ENCODE measurements at places on chromosomes 2 and 18.

DNA sequence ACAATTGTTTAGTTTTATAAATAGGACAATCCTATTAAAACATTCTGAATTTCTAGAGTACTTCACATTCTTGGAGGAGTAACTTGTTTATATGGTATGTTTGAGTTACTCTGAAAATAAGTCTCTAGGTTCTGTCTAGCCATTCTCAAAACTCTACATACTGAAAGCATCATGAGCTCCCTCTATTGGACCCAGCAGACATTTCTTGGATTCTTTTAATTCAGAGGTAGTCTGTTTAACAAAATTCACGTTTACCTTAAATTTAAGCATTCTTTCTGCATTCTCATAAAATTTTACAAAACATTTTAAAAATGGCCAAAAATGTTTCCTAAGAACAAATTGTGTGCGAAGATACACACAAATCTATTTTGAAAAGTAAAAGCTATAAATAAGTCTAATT is 15.3 kb downstream of the SP9 start:
- DNase-seq: no peak

DNA sequence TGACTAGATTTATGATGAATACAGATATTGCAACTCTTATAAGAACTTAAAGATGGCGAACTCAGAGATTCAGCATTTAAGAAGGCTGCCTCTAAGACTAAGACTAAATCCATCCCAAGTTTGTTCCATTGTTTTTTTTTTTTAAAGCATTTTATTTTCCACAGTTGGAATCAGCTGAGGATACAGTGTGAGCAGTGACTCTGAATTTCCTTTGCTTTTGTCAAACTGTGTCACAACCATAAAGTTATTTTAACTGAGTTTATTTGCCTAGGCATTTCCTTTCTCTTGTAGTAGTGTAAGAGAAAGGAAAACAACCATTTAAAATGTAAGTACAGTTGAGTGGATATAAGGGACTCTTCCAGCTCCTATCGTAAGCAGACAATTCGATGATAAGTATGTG is 63.9 kb downstream of the ZEB2 start:
- no peak for DNase-seq

DNA sequence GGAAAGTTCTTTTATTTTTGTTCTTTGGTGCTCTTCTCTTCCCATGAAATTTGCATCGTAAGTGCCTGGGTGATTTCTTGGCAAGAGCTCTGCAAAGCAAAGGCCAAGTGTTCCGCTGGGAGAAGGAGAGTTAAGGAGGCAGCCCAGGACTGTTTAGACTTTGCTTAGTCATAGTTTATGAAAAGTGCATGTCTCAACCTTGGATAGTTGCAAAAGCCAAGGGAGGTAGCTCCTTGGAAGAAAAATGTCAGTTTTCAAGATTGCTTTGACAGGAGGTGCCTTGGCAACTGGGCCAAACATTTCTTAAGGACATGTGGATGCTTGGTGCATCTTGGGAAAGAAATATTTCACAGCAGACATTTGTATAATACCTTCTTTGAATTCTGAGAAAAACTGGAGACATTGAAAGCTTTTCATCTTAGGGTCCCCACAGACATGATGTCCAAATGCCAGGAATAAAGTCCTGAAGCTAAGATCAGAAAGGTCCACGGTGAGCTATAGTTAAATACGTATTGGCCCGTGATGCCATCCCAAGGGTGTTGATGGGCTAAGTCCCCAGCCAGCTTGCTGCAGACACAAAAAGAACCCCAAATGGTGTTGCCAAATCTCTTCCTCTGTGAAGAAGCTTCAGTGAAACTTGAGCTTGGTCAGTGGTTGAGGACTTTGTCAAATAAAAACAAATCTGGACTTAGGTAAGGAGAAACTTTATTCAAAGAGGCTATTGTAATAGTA is 96.3 kb upstream of the THUMPD2 start:
- DNase-seq: no peak

GRCh38 chr2:156323754-156324153 is 8.8 kb downstream of the NR4A2 start:
- DNase-seq: no peak

DNA sequence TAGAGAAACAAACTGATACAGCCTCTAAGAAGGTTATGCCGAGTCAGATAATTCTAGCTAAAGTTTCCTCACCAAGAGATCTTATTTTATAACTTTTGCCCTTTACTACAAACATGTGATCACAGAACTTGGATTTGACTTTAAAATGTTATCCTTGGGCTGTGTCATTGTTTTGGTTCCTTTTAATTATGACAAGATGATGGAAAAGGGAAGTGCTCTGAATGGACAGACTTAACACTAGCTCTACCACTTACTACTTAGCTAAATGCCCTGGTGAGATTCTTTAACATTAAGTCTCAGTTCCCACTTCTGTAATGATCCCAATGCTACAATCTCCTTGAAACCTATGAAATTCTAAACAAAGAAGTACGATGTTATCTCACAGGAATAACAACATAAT is 69.9 kb downstream of the RTTN start:
- DNase-seq: no peak

DNA sequence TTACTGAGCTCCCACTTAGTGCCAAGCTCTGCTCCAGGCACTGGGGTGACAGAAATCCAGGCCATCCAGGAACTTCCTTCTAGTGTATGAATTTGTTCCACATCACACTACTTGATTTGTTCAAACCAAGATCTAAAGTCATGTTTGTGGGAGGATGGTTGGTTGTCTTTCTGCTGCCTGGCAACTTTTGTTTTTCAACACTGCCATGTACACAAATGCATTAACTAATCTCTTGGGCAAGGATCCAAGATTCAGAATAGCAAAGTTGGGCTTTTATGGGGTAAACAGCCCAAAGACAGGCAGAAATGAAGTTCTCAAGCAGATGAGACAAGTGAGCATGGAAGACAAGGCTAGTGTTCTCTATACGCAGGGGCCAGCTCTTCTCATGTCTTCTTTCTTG is 53.4 kb upstream of the PROKR1 start:
- no peak for DNase-seq

GRCh38 chr2:239165206-239165831 is 235.5 kb downstream of the HDAC4 start:
- peak; percentile 9 for DNase-seq

- DNase-seq: no peak
Observed at GRCh38 chr2:25838152-25838756, 40.0 kb downstream of the ASXL2 start.

- no peak for DNase-seq
Observed at GRCh38 chr2:167534443-167534842, 646.2 kb downstream of the XIRP2 start.

GRCh38 chr2:110905217-110905616 is 172.8 kb downstream of the ACOXL start:
- DNase-seq: peak; percentile 59

GRCh38 chr2:156867201-156867600 is 390.3 kb upstream of the GALNT5 start:
- DNase-seq: no peak

DNA sequence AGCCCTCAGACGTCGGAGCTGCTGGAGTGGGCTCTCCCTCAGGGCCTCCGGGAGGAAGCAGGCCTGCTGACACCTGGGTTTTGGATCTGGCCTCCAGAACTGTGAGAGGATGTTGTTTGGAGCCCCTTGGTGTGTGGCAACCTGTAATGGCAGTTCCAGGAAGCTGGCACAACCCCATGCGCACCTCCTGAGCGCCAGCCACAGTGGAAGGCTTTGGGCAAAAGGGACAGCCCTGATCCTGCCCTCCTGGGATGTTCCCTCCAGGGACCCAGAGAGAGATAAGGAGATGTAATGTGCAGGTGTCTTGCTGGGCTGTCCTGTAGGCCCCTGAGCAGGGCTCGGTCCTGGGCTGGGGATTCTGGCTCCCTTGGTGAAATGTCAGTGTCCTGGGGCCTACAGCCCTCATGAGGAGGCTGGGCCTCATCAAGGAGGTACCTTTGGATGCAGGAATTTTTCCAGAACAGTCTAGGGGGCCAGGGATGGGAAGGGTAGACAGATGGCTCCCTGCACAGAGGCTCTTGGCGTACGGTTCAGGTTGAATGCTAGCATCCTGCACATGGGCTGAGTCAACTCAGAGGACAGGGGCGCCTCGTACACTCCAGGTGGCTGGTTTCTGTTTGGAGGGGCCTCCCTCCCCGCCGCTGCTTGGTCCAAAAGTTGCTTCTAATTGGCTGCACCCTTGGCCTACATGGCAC is 61.1 kb downstream of the ASB1 start:
- DNase-seq: no peak

DNA sequence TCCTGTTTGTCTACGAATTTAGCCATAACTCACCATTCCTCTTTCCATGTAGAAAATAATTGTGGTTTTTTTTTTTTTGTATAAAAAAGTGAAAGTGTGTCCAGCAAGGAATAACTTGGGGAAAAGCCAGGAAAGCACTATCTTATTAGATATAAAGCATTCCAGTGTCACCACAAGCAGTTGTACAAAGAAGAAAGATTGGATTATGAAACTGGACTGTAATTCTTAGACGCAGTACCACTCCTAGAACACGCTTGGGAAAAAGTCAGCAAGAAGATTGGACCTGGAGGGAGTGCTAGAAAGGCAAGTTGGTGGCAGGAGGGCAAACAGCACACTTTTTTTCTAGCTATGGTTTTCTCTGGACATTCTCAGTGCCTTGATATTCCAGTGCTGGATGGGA is 186.7 kb downstream of the PARD3B start:
- no peak for DNase-seq

GRCh38 chr18:44507729-44508325 is 172.9 kb upstream of the SETBP1 start:
- peak; percentile 63 for DNase-seq

DNA sequence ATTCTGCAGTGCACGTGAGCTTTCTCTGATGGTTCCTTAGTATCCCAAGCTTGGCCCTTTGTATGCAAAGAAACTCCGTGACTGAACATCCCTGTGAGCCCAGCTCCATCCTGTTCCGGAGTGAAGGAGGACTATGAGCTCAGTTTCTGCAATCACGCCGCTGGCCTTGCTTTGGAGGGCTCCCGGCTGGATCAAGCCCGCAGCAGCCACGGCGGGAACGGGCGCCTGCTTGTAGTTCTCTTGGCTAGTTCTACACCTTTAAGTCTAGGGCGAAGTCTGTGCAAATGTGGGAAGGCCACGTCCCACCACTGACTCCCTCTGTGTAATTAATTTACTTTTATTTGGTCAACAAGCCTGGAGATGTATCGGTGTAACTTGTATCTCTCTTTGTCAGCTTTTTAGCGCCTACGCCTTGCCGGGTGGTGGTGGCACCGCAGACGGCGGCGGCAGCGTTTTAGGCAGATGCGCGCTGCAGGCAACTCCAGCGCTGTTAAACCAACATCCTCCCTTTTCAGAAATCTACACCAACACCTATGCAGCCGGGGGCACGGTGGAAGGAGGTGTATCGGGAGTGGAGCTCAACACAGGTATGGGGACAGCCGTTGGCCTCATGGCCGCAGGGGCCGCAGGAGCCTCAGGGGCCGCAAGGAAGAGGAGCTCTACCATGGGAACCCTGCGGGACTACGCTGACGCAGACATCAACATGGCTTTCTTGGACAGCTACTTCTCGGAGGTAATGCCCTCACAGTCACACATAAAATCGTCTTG is 34.3 kb downstream of the DSG4 start:
- DNase-seq: no peak

DNA sequence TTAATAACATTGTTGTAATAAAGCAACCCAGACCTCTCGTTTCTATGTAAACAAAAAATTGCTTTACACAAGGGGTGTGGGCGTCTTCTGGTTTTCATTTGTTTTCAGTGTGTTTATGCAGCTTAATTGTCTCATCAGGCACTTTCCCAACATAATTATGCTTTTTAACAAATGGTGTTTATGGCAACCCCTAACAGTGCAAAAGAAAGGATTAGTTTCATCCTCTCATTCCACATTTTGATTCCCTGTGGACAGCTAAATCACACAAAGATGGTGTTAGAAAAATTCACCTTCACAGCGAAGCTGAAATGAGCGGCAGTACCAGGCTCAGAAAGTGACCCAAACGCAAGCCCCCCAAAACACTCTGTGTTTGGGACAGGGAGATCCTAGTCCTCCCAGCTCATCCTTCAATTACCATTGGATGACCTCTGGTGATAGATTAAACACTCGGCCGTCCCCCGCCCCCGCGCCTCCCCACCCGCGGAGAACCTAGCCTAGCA is 724 bp downstream of the FTCDNL1 start:
- DNase-seq: no peak

DNA sequence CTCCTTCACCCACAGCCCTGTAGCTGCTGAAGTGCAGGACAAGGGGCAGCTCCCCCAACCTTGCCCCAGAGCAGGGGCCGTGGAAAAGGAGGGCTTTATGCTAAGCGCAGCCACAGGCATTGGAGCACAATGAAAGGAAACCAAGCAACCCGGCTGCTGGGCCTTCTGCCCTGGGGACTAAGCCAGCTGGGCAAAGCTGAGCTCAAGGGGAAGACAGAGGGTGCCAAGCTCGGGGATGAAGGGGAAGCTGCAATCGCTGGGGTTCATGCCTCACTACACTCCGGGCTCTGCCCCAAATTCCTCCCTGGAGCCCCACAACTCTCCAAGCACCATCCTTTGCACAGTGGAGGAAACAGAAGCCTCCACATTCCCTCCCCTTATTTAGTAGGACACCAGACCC is 12.4 kb downstream of the SFXN5 start:
- no peak for DNase-seq

DNA sequence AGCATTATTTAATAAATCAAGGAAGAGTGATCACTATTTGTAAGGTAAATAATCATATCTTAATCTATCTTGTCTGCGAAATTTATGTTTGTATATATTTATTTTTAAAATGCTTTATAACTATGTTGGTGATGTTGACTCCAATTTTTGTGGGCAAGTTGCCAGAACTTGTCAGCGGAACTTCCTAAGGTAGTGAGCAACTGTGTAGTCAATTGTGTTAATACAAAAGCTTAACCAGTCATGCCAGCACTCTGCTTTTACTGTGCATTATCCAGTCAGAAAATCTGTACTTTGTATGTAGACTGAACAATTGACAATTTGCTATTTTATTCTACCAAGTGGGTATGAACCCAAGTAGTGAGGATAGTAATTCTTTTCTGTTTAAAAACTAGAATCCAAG is 61.9 kb upstream of the RND3 start:
- no peak for DNase-seq

- DNase-seq: no peak
Observed at GRCh38 chr2:238506371-238507068, 79.8 kb downstream of the ASB1 start.

- DNase-seq: no peak
Observed at GRCh38 chr2:5915881-5916310, 223.7 kb downstream of the SOX11 start.

DNA sequence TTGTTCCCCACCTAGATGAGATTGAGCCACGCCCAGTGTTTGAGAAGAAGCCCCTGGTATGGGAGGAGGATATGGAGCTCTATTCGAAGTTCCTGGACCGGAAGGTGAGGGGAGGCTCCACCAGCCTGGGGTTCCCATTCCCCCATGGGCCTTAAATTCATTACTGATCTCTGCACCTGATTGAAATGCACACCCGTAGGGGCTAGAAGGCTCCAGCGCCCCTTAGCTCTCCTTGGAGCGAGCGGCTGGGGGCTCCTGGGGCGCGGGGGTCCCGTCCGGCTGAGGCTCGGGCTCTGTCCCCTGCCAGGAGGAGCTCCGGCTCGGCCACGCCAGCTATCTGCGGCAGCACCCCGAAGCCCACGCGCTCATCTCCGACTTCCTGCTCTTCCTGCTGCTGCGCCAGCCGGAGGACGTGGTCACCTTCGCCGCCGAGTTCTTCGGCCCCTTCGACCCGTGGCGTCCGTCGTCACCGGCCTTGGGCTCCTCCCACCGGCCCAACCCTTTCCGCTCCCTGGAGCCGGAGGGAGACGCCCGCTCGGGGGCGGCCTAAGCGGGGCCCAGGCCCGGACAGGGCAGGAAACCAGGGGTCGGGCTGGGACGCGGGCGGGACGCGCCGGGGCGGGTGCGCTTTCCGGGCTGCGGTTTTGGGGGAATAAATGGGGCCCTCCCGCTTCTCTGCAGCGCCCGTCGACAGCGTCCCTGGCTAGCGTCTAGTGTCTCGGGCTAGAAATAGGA is 10.9 kb downstream of the CATIP start:
- DNase-seq: peak; percentile 89

Measured in left hindlimb (tissue), 1 donor.